ENCODE measurements at places on chromosomes 6 and 20.

GRCh38 chr6:154637392-154637791 lies 95.8 kb upstream of the SCAF8 start:
- no peak for DNase-seq

DNA sequence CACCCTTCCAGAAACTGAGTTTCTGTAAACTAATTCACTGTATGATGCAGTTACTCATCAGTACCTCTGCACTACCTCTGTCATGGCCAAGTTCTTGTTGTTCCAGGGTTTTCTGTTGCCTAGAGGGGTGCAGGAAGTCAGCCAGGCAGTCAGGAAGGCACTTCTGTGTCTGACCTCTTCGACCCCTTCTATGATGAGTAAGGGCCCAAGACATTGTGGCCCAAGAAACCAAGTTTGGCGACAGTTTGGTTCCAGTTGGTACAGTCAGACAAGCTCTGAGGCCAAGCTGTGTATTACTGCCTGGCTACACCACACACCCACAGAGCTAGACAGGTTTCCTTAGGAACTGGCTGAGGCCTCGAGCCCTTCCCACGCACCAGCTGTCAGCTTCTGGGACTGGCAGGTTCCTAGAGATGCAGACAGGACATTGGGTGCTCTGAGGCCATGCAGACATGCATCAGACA lies 41.2 kb downstream of the TRAF3IP2 start:
- no peak for DNase-seq

DNA sequence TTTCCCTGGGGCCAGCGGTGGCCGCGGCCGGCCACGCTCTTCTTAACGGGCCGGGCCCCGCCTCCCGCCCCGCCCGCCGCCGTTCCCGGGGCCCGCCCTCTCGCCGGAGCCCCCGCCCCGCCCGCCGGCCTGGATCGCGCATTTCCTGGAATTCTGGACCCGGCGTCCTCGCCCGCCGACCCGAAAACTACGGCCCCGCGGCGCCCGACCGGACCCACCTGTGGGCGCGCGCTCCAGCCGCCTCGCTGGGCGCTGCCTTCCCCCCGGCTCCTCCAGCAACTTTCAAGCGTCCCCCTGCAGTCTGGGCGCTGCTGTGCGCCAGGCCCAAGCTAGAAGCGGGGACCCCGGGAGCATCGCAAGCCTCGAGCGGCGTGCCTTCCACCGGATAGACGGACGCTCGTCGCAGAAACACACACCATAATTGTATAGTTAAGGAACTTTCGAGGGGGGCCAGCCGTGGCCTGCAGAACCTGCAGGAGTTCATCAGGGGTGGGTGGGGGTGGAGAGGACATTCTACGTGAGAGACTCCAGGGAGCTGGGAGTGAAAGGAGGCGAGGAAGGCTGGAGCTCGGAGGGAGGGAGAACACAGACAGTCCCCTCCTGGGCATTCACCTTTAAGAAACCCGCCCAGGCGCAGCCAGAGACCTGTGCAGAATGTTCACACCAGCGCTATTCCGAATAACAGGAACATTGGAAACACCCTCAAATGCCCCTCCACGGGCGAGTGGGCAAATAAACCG lies at the start of gene ADA:
Gene ADA, minus strand, starts transcription at position 16 of the 740 bp plus-strand sequence. CDS start 92 bp downstream, outside the sequence.
- DNase-seq: peak; percentile 62

- DNase-seq: no peak
Measured at GRCh38 chr20:41786158-41786557, 168.0 kb upstream of the CHD6 start.

DNA sequence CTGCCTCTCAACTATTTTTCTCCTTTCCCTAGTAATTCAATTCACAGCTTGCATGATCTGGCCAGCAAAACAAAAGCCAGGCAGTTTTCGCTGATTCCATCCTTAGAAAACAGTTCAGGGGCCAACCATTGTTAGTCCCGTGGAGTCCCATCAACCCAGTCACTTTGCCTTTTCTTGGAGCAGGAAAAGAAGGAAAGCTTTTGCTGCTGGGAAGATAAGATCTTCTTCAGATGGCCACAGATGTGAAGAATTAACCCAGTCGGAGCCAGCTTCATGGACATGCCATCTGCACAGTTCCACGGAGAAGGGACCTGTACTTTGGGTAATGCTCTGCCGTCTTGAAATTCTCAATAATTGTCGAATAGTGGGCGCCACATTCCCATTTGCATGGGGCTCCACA lies 76.9 kb upstream of the TSHZ2 start:
- DNase-seq: no peak

DNA sequence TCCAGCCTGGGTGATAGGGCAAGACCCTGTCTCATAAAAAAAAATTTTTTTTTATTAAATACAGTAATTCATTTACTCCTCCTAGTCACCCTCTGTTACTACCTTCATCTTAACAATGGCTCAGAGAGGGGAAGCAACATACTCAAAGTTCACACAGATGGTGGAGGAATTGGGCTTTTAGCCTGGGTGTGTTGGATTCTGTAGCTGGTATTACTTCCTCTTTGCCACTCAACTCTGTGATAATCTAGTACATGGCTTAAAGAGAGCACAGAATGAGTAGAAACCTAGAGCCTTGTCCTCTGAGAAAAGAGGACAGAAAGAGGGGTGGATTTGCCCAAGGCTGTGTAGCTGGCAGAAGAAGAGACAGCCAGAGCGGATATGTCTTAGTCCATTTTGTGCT lies 96.6 kb downstream of the DLGAP4 start:
- DNase-seq: no peak

- no peak for DNase-seq
Measured at GRCh38 chr6:19492636-19493405, 344.3 kb upstream of the ID4 start.

DNA sequence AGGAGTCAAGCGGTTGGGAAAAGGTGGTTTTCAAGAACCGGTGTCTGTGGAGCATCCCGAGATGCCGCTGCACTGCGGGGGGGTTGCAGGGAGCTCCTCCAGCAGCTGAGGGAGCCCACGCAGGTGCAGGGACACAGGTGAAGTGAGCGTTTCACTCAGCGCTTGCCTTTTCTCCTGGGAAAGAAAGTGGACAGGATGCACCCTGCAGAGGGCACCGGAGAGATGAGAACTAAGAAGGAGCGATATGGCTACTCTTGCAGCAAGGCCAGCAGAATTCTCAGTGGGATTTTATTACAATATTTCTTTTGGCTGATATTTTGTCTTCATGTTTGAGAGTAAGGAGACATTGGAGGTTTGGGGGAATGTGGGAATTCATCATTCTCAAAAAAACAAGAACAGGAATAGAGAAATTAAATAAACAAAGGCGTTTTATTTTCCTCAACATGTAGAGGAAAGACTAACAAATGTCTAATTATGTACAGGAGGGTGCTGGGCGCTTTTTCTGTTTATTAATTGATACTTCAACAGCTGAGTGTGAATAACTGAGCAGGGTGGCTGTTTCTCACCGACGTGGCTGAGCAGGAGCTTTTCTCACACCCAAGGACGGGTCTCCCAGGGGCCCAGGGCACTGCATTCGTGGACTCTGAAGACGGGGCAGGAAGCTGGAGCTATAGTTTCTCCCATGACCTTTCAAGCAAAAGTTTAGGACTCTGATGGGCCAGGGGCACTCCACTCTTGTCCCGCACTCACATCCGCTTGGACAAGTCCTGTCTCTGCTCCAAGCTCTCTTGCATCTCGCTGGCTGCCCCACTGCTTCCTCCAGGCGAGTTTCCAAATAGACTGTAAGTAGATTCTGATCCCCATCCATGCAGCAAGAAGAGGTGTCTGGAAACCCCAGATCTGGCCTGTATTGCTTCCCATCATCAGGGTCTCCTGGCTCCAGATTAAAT lies 176.1 kb downstream of the SMOC2 start:
- no peak for DNase-seq

All from right lung (tissue), 10 donors.